ENCODE measurements at places on chromosomes 4 and X.

DNA sequence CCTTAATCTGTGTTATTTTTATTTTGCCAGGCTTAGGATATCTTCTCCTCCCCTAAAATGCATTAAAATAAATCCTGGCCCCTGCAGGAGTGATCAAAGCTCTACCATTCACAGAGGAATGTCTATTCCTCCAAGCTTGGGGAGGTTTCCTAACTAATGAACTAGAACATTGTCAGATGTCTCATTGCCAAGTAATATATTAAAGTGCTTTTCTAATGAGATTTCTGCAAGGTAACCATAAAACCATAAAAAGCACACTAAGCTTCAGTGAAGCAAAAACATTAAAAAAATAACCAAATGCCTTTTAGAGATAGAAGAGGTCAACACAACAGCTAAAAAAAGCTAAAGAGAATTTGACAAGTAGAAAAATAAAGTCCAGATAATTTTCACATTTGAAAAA, 34.8 kb downstream of the IGFBP7 start:
- no peak for DNase-seq

DNA sequence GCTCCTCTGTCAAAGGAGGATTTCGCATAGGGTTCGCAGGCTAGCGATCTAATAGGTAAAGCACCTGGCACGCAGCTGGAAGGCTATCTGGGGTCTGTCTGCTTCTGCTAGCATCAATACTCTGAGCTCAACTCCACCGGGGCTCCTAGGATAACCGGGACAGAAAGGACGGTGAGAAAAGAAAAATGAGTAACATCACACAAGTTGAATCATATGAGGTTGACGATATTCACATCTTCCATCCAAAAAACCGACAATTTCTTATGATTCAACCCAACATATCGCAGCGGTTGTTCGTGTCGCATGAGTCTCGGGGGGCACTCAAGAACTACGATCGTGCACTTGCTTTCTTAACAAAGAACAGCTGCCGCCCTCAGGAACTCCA, 1.8 kb downstream of the PROM1 start:
- no peak for DNase-seq

DNA sequence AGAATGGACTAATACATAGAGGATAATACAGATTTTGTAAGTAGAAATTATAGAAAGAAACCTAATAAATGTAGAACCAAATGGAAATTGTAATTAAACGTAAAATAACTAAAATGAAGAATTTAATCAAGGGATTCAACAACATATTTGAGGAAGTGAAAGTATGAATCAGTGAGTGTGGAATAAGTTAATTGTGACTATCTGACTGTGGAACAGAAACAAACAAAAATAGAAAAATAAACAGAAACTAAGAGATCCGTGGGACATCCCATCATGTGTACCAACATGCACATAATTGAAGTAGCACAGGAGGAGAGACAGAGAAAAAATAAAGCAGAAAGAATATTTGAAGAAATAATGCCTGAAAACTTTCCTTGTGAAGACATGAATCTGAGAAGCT, 208.6 kb upstream of the TACR3 start:
- no peak for DNase-seq

GRCh38 chrX:44997888-44998287, 124.9 kb downstream of the KDM6A start:
- no peak for DNase-seq

DNA sequence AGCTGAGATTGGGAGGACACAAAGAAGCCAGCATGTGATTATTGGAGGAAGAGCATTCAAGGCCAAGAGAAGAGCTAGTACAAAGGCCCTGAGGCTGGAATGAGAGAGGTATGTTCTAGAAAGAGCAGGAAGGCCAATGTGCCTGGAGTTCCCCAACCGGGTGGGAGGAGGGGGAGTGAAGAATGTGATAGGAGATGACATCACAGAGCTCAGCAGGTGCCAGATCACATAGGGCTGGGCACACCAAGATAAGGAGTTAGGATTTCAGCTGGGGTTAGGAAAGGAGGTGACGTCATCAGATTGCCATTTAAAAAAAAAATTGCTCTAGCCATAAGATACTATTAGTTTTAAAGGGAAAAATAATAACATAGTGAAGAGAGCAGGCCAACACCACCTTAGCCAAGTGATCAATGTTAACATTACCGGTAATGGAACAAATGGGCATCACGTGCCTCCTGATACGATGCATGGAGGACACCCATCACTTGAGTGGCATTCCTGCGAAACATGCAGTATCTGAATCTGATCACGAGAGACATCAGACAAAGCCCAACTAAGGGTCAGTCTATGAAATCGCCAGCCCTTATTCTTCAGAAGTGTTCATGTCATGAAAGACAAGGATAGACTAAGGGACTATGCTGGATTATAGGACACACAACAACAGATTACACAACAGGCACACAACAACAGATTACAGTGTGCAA, 344.3 kb downstream of the BCOR start:
- no peak for DNase-seq

GRCh38 chr4:145154573-145154972, 25.8 kb downstream of the OTUD4 start:
- DNase-seq, result no peak

DNA sequence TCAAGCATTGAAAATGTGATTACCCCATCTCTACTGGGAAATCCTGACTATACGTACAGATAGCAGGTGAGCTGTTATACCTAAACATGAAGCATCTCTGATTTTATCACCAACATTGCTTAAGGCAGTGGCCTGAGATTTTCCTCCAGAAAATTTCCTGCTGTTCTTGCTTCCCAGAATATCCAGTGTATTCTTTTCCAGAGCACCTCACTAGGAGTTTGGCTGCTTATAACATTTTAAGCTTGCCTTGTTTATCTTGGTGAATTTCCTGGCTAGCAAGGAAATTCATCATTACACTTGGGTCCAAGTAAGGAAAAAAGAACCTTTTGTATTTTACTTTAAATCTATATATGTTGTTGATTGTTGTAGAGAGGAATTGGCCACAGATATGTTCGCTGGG, 73.0 kb upstream of the CLCN4 start:
- no peak for DNase-seq

DNA sequence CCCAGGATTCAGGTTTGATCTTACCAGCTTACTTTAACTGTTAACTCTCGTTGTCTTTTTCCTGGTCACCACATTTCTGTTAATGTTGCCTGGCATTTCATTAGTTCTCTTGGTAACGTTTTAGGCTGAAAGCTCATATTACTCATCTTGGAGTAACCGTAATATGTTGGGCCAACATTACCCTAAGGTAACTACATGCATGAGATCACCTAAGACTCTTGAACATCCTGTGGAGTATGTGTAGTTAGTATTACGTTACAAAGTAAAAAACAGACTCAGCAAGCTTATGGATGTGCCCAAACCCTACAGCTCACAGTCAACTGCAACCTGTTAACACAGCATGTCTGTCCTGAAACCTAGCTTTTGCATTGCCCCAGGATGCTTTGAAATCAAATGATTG, 203.3 kb upstream of the HS3ST1 start:
- no peak for DNase-seq

DNA sequence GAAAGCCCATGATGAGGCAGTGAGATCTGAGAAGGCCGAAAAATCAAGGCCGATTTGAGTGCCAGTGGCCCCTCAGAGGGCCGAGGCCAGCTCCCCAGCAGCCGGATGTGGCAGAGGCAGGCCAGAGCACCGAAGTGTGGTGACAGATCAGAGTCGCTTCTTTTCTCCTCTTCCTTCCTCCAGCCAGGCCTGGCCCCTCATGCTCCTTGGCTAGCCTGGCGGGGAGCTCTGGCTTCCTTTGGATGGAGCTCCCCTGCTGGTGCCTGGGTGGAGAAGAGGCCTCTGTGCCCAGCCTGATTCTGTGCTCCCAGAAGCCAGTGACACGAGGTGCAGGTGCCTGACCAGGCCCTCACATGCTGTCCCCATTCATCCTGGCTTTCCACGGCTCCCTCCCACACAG, 127.2 kb upstream of the PABPC4L start:
- no peak for DNase-seq

GRCh38 chr4:107966903-107967302, 22.8 kb upstream of the HADH start:
- DNase-seq, result no peak
